Fibroblast of upper back skin (primary cell): ENCODE measurements at places on chromosomes 6 and 20.

DNA sequence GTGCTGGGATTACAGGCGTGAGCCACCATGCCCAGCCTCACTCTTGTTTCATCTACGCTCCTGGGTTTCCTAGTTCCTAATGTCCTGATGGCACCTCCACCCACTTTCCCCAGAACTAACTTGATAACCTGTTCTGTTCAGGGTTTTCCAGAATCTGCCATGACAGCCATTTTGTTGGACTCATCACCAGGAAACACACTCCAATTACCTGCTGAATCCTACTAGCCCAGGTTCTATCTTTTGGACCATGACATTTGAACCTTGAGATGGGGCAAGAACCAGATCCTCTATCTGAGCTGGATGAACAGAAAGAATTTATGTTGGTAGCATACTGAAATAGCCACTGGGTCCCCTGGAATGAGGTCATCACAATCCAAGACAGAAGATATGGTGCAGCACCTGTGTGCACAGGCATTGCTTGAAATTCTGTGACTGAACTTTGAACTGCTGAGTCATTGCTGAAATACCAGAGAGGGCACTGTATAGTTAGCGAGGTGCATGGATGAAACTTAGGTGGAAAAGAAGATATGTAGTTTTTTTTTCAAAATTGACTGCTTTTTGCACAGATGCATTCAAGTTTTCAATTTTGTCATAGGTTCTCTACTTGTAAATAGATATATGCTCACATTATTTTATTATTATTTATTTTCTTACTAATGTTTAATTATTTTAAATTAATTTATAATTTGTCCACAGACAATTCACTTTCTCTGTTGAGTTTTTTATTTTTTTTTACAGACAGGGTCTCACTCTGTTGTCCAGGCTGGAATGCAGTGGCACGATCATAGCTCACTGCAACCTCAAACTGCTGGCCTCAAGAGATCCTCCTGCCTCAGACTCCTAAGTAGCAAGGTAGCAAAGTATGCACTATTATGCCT lies 42.8 kb upstream of the TASP1 start:
- no peak for DNase-seq

DNA sequence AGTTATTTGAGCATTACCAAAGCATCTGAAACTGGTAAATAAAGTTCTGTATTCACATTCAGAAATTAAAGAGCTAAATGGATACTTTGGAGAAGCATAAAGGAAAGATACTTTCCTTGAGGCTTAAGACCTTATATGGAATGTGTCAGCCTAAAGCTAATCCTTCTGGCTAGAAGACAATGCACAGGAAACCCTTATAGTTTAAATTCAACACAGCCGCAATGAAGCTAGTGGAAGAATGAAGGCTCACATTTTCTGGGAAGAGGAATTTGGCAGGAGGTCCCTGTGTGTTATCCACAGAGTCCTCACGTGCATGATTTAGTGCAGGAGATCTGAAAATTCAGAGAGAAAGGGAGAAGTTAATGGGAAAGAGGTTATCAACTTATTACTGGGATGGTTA lies 21.5 kb upstream of the CHD6 start:
- no peak for DNase-seq

DNA sequence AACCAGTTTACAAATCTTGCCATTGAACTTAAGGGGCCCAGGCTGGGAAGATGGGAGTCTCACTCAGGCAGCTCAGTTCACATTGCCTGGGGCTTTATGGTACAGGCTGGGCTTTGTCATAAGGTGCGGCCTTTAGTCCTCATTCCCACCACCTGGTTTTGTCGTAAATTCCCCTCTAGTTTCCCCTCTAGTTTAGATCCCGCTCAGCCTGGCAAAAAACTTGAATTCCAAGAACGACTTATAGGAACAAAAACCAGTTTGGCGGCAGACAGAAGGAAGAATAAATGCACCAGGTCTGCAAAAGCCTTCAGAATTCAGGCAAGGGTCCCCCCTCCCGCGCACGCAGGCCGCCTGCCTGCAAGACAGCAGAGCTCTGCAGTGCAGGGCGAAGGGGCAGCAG lies 4.1 kb downstream of the BMP7 start:
- no peak for DNase-seq

DNA sequence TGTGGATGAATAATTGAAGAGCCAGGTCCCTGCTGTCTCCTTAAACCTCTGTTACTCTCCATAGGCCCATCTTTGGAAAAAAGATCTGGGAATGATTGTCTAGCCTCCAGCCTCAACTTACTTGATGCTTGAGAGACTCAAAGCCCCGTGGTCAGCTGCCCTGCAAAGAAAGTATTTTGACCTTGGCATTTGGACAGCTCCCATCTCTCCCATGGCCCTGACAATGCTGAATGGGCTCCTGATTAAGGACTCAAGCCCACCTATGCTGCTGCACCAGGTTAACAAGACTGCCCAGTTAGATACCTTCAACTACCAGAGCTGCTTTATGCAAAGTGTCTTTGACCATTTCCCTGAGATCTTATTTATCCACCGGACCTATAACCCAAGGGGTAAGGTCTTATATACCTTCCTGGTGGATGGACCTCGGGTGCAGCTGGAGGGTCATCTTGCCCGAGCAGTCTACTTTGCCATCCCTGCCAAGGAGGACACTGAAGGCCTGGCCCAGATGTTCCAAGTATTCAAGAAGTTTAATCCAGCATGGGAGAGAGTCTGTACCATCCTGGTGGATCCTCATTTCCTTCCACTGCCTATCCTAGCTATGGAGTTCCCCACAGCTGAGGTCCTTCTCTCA lies 1.6 kb downstream of the ZSWIM1 start:
- DNase-seq, result no peak

GRCh38 chr6:132483779-132484679 lies 28.9 kb downstream of the STX7 start:
- peak; percentile 72 for DNase-seq

GRCh38 chr6:138533667-138534066 lies 34.4 kb upstream of the NHSL1 start:
- no peak for DNase-seq

DNA sequence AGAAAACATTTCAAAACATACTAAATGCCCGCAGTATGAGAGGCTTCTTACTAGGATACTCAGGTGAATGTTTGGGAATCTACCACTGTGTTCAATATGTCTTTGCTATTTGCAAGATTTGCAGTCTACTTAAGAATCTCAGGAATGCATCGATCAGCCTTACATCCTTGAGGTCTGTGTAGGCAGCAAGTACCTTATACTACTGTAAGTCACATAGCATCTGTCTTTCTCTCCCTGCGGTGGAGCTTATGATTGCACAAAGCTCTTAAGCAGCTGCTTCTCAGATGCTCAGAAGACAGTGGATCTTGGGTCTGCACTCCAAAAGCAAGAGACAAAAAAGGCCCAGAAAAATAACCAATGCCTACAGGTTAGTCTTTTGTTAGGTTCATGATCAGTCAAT lies 21.4 kb downstream of the PCSK2 start:
- DNase-seq, result no peak
